ENCODE measurements at places on chromosomes 2 and 18. TPM values are rescaled to one million over a fixed set of nuclear protein-coding genes. Genes with fewer than 3 reads are reported as not detected.
A peak's percentile ranks its signal among the peaks of the same experiment; 100 is the strongest.

- DNase-seq = no peak
These were observed 6.3 kb downstream of the RAB12 start for GRCh38 chr18:8615397-8616027.

DNA sequence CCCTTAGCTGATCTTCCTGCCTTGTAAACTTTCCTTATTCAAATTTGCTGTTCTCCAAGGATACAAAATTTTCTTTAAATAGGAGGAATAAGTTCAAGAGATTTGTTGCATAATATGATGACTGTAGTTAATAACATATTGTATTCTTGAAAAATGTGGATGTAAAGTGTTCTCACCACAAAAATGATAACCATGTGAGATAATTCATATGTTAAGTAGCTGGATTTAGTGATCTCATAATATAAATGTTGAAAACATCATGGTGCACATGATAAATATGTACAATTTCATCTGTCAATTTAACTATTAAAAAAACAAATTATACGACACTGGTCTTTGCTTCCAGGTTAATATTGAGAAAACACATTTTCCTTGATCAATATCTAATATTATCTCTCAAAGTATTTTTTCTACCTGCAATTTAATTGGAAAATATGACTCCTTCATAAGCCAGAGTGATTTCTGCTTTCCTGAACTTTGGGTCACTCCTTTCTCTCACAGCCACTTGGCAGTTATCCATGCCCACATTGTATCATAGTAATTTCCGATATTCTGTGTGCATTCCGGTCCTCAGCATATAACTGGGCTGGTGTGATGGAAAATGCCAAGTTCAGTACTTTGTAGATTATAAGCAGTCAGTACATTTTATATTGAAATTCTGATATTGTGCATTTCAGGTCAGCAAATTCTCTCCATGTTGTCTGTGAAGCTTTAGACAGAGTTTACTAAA, 152.6 kb downstream of the GULP1 start:
- no peak for DNase-seq

GRCh38 chr2:227788561-227789018, 25.1 kb upstream of the CCL20 start:
- no peak for DNase-seq

- no peak for DNase-seq
These were observed 6.6 kb upstream of the NPC1 start for GRCh38 chr18:23592911-23593310.

DNA sequence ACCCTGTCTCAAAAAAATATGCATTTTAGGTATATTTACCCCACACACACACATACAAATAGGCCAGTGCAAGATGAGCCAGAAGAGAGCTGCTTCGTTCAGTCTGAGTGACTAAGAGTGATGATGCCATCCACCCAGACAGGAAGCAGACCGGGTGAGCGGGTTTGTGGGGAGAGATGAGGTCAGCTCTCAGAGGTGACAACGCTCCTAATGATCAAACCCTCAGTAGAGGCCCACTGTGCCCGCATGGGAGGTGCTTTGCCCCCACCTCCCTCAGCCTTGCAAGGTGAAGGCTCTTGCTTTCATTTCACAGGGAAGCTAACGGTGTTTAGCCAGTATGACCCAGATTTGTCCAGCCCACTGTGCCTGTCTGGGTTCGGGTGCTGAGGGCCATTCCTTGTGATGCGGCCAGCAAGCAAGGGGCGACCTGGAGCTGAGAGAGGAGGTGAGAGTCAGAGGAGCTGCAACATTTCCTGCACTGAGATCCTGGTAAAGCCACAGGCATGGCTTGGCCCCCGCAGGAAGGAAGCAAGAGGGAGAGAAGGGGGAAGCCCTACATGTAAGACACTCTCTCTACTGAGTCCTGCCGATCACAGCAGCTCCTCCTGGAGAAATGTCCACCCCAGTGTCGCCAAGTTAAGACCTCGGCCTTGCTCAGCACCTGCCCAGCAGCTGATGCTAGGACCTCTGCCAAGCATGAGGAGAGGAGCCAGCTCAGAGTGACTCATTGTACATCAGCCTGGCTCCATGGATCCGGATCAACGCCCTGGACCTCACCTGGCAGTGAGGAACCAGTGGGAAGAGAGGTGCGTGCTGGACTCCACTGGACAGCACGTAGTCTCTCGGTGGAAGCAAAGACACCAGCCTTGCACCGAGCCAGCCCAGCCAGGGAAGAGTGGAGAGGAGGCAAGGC, 37.0 kb downstream of the NIFK start:
- DNase-seq = peak; percentile 86

GRCh38 chr18:2909431-2910140, 62.8 kb downstream of the EMILIN2 start:
- DNase-seq = no peak

DNA sequence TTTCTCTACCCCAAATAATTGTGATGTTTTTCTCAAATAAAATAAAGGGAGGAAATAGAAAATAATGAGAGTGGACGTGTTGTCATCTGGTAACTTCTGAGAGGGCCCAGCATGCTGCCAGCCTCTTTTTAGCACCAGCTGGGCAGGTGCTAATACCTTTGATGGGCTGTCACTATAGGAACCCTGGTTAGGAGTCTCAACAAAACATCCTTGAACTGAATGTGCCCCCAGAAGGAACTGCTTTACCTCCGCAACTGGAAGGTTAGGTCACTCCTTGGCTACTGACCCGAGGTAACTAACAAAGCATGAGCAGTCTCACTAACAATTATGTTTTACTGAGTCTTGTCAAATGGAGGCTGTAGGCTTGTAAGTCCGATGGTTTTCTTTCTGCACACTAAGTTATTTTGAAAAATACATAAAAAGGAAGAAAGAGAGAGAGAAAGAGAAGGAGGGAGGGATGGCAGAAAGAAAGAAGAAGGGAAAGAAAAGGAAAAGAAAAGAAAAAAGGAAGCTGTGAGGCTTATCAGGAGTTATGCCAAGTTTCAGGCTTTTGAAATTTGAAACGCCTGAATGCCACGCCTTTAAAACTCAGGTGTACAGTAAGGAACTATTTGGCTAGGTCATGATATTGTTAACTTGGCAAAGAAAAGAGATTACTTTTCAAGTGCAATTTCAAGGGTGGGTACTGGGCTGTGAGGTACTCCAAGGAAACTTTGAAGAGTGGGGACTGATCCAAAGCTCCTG, 91.0 kb downstream of the TGIF1 start:
- DNase-seq = no peak

DNA sequence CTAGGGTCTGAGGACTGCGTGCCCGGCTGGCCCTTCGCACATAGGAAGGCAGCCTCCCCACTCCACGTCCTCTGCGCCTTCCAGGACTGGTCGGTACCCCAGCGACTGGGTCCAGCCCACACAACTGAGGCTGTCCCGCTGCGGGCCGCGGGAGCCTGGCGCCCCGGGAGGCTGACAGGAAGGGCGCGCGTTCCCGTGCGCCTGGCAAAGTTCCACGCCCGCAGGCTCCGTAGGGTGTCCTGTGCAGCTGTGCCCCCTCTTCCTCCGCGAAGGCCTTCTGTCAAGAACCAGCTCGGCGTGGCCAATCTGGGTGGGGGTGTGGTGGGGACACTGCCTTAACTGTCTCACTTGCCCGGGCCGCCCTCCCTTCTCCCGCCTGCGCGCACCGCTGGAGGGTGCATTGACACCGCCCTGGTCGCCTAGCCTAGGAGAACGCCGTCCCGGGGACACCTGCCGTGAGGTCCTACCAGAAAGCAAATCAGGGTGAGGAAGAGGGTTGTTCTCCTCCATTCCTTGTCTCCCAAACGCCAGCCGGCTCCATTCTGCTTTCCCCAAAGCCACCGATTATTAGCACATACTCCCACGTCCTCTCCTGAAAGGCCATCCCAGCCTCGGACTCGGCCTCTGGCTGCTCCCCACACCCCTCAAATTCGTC, 618 bp upstream of the LYPD1 start:
- DNase-seq = no peak

DNA sequence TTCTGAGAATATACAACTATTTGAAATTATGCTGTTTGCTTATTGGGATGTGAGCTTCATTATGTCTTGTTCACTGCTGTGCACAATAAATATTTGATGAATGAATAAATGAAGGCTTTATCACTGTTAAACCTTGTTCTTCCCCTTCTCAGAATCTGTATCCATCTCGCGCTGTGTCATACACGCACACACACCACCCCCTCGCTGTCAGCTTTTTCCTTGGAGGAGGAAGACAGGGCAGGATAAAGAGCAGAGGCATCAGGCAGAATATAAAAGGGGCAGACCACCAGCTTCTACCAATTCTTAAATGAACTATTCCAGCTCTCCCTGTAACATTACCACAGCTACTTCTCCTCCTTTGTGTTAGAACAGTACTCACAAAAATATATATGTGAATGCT, 75.0 kb downstream of the CD226 start:
- no peak for DNase-seq

- no peak for DNase-seq
These were observed 155.1 kb upstream of the RASGRP3 start for GRCh38 chr2:33321236-33321771.

GRCh38 chr2:199206536-199206935, 251.2 kb downstream of the SATB2 start:
- DNase-seq = no peak

DNA sequence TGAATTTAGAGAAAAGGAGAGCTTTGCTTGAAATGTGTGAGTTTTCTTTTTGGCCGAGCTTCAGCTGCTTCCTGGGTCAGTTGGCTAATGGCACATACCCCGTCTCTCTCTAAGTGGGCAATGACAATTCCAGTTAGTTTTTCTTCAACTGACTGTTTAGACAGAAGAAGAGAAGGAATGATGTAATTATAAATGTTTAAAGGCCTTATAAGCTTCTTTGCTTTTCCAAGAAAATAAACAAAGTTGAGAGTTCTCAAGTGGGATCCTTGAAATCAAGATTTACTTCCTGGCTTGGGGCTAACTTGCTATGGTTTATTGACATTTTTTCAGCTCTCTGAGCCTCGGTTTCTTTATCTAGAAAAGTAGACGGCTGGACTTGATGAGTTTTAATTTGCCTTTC, 794.9 kb upstream of the ACVR2A start:
- DNase-seq = no peak

GRCh38 chr2:184765112-184765895, 167.0 kb downstream of the ZNF804A start:
- no peak for DNase-seq

DNA sequence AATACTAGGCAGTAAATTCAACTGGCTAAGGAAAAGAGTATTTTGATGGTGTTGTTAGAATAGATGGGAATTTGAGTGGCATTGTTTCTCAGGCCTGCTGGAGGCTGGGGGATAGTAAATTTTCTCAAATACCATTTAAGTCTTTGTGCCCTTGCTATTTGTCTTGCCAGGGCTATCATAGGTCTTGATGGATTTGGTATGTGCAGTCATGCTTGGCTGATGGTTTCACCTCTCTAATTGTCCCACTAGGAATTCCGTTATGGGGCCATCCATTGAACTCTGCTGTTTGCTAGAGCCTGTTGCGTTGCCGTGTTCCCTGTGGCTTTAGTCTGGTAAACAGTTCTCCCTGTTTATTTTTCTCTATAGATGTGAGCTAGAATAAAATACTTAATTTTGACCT, 438.1 kb upstream of the FAM98A start:
- DNase-seq = no peak

GRCh38 chr2:161233858-161234431, 73.7 kb downstream of the TANK start:
- no peak for DNase-seq

- no peak for DNase-seq
These were observed 48.3 kb upstream of the STK17B start for GRCh38 chr2:196219671-196220070.

- no peak for DNase-seq
These were observed 6.2 kb downstream of the SEPTIN2 start for GRCh38 chr2:241321886-241322285.

DNA sequence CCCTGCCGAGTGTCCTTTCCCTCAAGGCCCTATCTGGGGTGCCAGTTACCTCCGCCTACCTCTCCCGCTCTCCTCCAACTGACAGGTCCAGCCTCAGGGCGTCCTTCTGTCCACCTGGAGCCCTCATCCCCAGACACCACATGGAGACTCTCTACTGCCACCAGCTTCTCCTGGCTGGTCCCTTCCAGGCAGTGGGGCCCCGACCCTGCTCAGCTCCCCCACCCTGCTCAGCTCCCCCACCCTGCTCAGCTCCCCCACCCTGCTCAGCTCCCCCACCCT, 74.0 kb upstream of the ODC1 start:
- DNase-seq = no peak

DNA sequence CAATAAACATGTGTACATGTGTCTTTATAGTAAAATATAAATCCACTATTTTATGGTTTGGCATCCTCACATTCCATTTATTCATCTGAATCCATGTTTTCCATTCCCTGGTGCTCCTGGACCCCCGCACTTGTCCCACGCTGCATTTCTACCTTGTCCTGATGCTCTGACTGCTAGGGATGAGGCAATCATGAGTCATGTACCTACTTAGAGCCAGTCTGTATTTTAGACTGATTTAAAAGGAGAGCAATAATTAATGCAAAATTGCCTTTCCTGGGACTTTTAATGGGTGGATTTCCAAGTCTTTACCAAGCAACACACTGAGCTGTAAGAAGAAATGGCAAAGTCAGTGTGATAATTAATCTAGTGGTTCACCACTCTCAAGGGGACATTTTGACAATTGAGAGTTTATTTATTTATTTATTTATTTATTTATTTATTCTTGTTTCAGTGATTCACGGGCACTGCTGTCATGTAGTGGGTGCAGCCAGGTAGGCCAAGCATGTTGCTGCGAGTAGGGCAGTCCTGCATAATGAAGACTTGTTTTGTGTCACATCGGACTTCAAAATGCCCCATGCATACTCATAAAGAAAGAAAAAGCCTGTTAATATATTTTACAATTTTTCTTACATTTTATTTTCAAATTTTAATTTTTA, 419.3 kb upstream of the VWC2L start:
- no peak for DNase-seq

- DNase-seq = no peak
These were observed 34.3 kb upstream of the MTX2 start for GRCh38 chr2:176234940-176235339.

DNA sequence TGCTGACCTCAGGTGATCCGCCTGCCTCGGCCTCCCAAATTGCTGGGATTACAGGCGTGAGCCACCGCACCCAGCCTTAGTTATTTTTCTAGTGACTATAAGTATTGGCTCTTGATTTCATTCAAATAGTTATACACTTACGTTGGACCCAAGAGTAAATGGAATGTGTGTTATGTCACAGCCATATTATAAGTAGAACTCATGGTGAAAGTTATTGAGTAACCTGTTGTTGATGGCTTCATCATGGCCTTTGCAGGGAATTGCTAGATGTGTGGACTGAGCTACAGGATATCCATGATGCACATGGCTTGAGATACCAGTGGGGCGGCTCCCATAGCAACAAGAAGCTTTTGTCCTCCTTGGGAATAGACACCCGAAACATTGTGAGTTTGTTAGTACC, 44.7 kb downstream of the AFTPH start:
- no peak for DNase-seq

GRCh38 chr2:148968776-148969319, 69.7 kb upstream of the LYPD6B start:
- DNase-seq = no peak

TOGARAM2 gene
- 1.6 TPM for polyA plus RNA-seq

KANSL1L gene
- polyA plus RNA-seq = 0.62 TPM

ZNF396 gene
- polyA plus RNA-seq = 1.5 TPM

DSC1 gene
- polyA plus RNA-seq = 3.9 TPM

COLEC12 gene
- polyA plus RNA-seq = not detected

CXCR4 gene
- 368 TPM for polyA plus RNA-seq

SGPP2 gene
- 2.2 TPM for polyA plus RNA-seq

ROCK1 gene
- polyA plus RNA-seq = 13.0 TPM

CPS1 gene
- polyA plus RNA-seq = not detected

UPP2 gene
- not detected for polyA plus RNA-seq

HNMT gene
- not detected for polyA plus RNA-seq

GPR35 gene
- polyA plus RNA-seq = 0.71 TPM

CNDP1 gene
- polyA plus RNA-seq = not detected

Data from CD4-positive, alpha-beta memory T cell (primary cell).